GM23338 (cell line): ENCODE measurements at places on chromosomes 2 and 18.
A peak's percentile ranks its signal among the peaks of the same experiment; 100 is the strongest.

DNA sequence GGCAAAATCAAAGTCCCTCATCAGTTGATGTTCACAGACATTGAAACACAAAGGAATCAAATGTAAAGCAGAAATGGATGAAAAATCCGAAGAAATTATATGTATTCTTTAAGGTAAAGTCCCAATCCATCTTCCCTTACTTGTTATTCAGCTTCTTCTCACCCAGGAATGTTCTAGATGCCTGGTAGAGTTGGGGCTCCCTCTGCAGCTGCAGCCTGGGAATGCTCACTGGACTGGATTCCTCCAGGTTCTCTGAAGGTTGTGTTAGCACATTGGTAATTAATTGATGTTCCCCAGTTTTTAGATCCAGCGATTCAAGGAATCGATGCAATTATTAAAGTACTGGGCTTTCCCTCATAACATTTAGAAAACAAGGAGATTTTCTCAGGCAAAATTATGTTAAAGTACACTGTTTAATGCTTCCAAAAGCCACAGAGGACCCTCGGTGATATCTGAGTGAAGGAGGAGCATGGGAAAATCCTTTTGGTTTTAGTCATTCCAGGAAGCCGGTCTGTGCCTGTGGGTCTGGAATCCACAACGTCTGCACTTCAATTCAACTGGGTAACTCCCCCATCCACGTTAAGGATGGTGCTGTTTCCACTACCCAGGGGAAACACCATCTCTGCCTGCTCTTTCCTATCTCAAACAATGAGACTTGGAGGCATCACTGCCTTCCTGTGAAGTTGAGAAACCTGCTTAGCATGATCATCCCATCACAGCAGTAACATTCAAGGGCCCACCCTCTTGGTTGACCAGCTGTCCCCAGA is 22.0 kb downstream of the NTSR2 start:
- DNase-seq: peak; percentile 47

DNA sequence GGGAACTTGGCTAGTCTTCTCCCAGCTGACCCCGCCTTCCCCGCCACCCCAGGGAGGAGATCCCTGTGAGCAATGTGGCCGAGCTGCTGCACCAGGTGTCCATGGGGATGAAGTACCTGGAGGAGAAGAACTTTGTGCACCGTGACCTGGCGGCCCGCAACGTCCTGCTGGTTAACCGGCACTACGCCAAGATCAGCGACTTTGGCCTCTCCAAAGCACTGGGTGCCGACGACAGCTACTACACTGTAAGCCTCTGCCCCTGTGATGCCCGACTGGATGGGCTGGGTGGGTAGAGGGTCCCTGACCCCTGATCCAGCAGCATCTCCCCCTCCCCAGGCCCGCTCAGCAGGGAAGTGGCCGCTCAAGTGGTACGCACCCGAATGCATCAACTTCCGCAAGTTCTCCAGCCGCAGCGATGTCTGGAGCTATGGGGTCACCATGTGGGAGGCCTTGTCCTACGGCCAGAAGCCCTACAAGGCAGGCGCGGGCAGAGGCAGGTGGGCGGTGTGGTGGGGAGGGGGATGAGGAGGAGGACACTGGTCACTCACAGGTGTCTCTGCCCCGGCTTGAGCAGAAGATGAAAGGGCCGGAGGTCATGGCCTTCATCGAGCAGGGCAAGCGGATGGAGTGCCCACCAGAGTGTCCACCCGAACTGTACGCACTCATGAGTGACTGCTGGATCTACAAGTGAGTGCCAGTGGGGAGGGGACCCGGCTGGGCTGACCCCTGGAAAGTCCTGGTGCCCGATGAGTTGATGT is 24.2 kb downstream of the ZAP70 start:
- DNase-seq: no peak

DNA sequence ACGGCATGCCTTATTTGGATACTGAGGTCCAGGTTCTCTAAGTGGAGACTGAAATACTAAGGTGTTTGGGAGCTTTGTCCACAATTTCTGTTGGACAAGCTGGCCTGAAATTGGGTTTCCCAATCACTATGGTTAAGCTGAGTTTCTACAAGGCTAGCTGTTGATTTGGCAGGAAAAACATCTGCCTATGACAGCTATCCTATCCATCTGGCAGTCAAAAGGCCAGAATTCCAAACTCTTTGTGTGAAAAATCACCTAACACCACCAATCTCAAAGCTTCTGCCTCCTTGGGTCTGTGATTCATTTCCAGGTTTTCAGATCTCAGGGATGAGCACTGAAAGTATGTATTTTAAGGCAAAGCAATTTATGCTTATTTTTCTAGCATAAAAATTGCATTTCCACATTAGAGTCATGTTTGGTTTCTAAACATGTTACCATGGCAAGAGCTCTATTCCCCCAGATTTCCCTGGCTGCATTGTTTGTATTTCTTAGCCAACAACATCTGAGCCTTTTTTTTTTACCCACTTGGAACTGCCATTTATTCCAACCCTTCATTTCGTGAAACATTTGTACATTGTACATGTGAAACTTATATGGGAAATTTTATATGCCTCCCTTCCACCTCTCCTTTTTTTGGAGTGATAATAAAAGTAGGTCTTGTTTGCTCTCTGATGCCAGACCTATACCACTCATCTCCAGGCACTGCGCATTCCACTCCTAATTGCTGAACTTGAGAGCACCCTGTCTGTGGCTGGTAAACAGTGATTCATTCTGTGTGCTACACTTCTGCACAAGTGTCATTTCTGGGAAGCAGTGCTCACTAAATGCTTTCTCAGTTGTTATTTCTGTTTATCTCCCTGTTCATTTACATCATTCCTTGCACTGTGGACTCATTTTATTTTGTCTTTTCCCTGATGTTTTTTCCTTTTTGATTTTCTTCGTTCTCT is 15.9 kb upstream of the CCDC85A start:
- no peak for DNase-seq

DNA sequence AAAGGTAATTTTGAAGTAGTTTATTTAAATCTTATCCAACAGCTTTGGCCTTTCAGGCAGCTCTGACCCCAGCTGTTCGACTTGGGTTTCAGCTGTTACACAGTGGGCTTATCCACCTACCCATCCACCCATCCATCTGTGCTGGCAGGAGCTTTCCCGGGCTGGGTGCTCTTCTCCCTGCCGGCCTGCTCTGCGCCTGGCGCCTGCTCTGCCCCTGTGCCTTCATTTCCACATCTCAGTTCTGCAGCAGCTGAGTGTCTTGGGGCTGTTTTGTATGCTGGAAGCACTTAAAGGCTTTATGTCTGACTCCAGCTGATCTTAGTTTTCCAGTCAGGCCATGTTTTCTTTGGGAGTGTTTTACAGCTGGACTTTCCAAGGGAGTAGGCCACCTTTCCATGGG is 24.2 kb downstream of the LDLRAD4 start:
- no peak for DNase-seq

DNA sequence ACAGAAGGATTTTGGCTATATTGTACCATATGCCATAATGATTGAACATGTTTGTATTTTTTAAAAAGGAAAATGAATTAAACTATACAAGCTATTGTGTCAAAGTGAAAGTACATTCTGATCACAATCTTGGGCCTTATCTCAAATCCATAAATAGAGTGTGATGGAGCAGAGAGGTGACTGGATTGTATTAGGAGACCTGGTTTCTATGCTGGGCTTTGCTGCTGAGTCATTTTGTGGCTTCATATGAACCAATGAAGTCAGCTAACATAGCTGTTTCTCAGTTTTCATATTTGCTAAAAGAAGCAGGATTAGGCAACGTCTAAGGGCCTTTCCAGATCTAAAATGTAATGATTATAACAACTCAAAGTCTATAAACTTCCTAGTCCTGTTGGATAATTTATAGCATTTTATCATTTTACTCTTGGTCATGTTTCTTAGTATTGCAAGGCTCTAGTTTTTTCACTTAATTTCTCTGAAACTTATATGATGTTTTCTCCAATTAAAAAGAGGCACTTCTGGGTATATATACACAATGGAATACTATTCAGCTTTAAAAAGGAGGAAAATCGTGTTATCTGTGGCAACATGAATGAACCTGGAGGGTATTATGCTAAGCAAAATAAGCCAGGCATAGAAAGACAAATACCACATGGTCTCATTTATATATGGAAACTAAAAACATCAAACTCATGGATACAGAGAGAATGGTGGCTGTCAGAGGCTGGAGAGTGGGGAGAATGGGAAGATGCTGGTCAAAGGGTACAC is 112.3 kb downstream of the MEP1B start:
- DNase-seq: no peak

DNA sequence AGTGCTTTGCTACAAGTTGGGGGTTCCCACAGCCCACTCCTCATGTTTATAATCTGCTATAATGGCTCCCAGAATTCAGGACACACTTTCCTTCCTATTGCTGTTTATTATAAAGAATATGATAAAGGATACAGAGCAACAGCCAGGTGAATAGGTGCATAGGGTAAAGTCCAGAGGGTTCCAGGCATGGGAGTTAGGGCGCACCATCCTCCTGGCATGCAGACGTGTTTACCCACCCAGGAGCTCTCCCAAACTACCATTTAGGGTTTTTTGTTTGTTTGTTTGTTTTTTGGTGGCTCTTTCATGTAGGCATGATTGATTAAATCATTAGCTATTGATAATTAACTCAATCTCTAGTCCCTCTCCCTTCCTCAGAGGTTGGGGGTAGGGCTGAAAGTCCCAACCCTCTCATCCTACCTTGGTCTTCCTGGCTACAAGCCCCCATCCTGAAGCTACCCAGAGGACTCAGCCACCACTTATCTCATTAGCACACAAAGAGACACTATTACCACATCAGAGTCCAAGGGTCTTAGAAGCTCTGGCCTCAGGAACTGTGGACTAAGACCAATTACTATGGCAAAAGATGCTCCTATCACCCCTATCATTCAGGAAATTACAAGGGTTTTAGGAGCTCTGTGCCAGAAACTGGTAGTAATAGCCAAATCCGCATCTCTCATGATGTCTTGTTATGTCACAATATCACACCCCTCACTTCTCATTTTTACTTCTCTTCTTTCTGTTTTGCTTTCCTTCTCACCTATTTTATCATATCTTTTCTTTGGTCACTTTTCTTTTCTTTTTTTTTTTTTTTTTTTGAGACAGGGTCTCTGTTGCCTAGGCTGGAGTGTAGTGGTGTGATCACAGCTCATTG is 154.9 kb upstream of the TTC39C start:
- DNase-seq: no peak

GRCh38 chr2:240478346-240479110 is 43.1 kb downstream of the GPC1 start:
- no peak for DNase-seq

DNA sequence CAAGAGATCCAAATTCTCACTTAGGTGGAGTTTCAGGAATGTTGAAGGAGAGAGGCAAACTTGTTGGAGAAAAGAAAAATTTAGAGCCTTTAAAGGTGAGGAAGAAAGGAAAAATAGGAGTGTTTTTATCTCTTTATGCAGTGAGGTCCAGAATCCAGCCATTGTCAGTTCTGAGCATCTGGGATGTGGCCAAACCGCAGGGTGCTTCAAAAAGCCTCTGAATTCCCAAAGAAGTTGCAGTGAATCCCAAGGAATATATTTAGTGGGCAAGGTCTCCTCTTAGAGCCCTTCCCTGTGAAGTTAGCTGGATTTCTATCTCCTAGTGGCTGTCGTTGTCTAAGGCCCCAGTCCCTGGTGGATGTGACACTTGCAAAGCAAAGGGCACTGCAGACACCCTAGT is 51.2 kb downstream of the MTCL1 start:
- DNase-seq: no peak

- no peak for DNase-seq
Observed at GRCh38 chr2:37635504-37636380, 35.7 kb downstream of the CDC42EP3 start.

- DNase-seq: no peak
Observed at GRCh38 chr2:47288864-47289263, 114.1 kb upstream of the MSH2 start.

DNA sequence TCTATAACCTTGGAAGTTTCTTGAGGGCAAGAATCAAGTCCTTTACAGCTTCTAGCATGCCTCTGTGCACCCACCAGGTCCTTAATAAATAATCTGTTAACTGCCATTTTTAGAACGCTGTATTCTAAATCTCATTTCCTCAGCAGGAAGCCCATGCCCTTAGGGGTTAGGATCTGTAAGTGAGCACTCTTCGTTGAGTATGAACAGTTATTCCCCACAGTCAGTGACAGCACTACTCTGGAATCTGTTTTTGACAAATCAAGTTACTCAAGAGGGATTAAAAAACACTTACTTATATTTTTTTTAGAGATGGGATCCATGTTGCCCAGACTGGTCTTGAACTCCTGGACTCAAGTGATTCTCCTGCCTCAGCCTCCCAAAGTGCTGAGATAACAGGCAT is 14.6 kb downstream of the PAIP2B start:
- DNase-seq: no peak

GRCh38 chr2:20015482-20016083 is 3.1 kb upstream of the MATN3 start:
- peak; percentile 67 for DNase-seq

GRCh38 chr2:74708296-74708695 is 54.2 kb downstream of the SEMA4F start:
- no peak for DNase-seq

GRCh38 chr2:233360771-233361176 is 6.5 kb downstream of the DGKD start:
- DNase-seq: peak; percentile 33

DNA sequence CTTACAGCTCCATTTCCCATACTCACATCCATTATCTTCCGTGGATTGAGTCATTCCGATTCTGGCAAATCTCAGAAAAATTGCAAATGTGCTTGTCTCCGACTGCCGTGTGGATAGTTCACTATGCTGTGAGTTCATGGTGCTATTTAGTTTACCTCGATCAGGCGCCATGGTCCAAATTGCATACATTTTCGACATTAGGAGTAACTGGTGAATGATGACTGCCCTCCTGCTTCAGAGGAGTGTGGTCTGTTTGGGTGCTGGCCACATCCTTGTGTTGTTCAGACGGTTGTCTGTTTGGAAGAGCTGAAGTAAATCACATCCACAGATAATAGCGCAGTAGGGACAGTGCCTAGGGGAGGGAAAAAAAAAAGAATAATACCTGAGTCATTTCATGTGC is 439.5 kb downstream of the ZNF516 start:
- no peak for DNase-seq

GRCh38 chr2:218485986-218486667 is 67.2 kb downstream of the VIL1 start:
- no peak for DNase-seq

DNA sequence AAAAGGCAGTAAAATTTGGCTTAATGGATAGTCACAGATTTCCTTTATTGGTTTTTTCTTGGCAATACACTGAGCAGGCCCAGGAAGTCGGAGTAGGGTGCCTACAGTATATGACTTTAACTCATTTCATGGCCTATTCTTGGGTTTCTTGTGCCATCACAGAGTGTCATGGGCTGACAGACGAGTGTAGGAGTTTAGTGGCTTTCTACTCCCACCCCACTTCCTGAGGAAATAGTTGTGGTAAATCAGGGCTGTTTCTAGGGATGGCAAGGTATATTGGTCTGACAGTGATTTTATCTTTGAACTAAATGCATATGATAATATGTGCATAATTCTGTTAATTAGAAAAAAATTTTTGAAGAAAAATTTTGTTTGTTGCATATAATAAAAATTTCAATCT is 100.1 kb downstream of the PLCL1 start:
- no peak for DNase-seq

DNA sequence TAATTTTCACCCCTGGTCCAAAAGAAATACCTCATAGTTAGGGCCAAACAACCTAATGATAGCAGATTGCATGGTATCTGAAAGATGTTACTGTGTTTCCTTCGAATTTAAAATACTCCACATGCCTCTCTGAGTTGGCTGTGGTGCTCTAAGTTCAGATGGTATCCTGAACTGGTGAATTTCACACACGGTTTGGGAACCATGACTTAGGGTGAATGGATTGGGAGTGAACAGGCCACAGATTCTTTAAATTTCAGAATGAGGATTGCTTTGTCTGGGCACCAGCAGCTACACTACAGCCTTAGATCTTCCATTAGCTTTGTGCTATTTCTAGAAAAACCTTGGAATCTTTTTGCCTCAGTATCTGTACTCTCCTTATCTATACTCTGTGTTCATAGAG is 6.2 kb downstream of the GMCL1 start:
- no peak for DNase-seq
